ENCODE measurements at places on chromosomes 12 and 14. TPM values are rescaled to one million over a fixed set of nuclear protein-coding genes. Genes with fewer than 3 reads are reported as not detected.

- H3K4me3 ChIP-seq: no peak overlapping the region
- no peak overlapping the region for H3K27ac ChIP-seq
- H3K4me1 ChIP-seq: peaks cover 50% of the 10 kb centered on the region
- no peaks in the 10 kb centered on the region for H3K27me3 ChIP-seq
- DNase-seq: no peak
Measured at GRCh38 chr14:81521356-81521755, 12.3 kb downstream of the SEL1L start.

GRCh38 chr14:61455351-61455750, 134.0 kb downstream of the PRKCH start:
- H3K27me3 ChIP-seq: no peaks in the 10 kb centered on the region
- peaks cover 86% of the 10 kb centered on the region for H3K4me1 ChIP-seq
- no peak overlapping the region for H3K4me3 ChIP-seq
- peaks cover 76% of the 10 kb centered on the region for H3K36me3 ChIP-seq
- H3K27ac ChIP-seq: peak overlapping the region; percentile 76
- no peak for DNase-seq

DNA sequence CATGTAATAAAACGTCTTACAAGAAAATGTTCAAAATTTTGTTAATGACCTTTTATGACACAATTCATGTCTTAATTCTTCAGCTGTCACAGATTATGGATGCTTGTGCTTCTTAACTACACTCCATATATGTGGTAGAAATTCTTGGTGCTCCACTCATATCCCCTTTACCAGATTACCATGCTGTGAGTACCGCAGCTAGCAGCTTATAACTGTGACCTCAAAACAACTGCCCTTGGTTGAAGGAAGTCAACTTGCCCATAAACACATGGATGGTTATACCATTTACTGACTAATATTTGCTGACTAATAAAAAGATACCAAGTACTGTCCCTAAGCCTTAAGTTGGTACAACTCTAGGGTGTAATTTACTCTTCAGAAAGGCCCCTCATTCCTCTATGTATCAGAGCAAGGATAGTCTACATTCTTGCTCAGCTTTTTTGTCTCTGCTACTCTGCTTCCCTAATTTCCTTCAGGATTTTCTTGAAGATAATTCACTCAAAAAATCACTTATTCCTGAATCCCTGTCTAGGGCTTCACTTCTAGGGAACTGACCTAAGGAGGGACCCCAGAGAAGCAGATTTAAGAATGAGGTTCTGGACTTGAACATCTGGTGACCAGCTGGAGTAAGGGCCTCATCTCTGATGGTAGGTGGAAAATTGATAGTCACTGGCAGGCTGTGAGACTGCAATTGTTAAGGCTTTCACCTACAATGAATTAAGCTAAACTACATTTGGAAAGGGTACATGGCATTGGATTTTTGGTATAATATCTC, 152.3 kb downstream of the SLC6A15 start:
- H3K4me3 ChIP-seq: no peak overlapping the region
- no peak for DNase-seq
- H3K4me1 ChIP-seq: no peaks in the 10 kb centered on the region
- H3K27ac ChIP-seq: no peak overlapping the region
- no peaks in the 10 kb centered on the region for H3K27me3 ChIP-seq
- H3K36me3 ChIP-seq: no peaks in the 10 kb centered on the region

- no peak overlapping the region for H3K4me3 ChIP-seq
- H3K36me3 ChIP-seq: no peaks in the 10 kb centered on the region
Measured at GRCh38 chr14:86333493-86333892, 803.5 kb downstream of the FLRT2 start.

- H3K4me1 ChIP-seq: no peaks in the 10 kb centered on the region
- no peak for DNase-seq
- H3K27me3 ChIP-seq: peaks cover 5% of the 10 kb centered on the region
- no peak overlapping the region for H3K27ac ChIP-seq
Measured at GRCh38 chr12:125249932-125250331, 184.7 kb downstream of the AACS start.

DNA sequence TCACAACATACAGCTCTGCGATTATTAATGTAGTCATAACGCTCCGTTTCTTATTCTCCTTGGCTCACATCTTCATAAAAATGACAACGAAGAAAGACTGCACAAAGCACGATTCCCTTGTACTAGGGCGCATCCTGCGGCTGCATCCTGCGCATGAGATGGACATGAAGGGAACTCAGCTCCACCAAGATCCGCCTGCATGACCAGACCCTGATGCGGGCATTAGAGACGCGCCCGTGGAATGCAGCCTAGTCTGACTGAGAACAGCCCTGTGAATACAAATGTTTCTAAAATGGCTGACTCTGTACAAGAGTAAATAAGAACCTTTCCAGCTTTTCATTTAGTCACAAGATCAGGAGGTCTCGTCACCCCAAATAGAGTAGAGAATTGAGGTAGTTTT, 422.2 kb downstream of the NOVA1 start:
- no peak for DNase-seq
- H3K4me1 ChIP-seq: no peaks in the 10 kb centered on the region
- H3K4me3 ChIP-seq: no peak overlapping the region

DNA sequence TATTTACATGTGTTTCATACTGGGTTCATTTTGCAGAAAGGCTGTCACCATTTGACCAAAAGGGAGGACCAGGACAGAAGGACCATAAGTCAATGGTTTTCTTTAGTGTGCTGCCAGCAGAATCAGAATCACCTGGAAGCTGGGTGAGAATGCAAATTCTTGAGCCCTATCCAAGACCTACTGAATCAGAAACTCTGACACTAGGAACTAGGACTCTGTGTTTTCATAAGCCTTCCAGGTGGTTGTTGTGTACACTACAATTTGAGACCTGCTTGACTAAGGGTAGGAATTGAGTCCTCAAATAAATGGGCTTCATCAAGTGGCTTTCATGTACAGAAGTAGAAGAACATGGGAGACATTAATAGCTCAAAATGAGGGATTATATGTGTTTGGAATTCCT, 32.2 kb downstream of the PDE6H start:
- DNase-seq: no peak
- H3K27me3 ChIP-seq: peaks cover 15% of the 10 kb centered on the region
- H3K27ac ChIP-seq: no peak overlapping the region
- no peak overlapping the region for H3K4me3 ChIP-seq
- H3K36me3 ChIP-seq: no peaks in the 10 kb centered on the region
- no peaks in the 10 kb centered on the region for H3K4me1 ChIP-seq

DNA sequence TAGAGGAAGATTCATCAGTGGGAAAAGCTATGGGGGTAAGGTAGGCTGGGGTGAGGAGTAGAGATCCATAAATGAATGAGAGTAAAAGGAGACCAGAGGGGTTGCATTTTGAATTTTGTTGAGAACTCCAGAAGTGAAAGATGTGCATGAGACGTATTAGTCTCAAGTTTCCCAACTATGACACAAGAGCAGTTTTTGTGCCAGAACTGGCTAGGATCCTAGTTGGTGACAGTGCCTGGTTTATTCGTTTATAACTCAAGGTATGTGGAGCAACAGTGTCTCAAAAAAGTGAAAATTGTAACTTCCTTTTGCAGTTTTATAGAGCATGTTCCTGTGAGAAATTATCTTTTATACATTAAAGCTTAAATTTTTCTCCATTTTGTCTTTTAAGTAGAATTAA, 377.0 kb downstream of the NPAS3 start:
- H3K4me1 ChIP-seq: no peaks in the 10 kb centered on the region
- H3K27me3 ChIP-seq: no peaks in the 10 kb centered on the region
- H3K4me3 ChIP-seq: no peak overlapping the region
- DNase-seq: no peak

DNA sequence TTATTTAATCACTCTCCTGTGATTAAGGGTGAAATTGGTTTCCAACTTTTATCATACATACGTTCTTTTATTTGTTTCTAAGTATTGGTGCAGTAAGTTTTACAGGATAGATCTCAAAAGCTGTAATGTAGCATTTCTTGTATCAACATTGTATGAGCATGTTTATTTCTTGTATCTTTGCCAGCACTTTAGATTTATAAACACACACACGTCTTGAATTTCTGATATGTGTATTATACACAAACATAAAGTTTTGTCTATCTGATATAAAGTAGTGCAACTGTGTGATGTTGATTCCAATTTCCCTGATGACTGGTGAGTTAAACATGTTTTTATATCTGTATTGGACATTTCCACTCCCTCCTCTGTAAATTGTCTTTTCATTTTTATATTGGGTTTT, 134.7 kb downstream of the NOVA1 start:
- no peaks in the 10 kb centered on the region for H3K27me3 ChIP-seq
- H3K4me3 ChIP-seq: no peak overlapping the region
- H3K4me1 ChIP-seq: no peaks in the 10 kb centered on the region
- no peak for DNase-seq
- H3K36me3 ChIP-seq: no peaks in the 10 kb centered on the region
- no peak overlapping the region for H3K27ac ChIP-seq

DNA sequence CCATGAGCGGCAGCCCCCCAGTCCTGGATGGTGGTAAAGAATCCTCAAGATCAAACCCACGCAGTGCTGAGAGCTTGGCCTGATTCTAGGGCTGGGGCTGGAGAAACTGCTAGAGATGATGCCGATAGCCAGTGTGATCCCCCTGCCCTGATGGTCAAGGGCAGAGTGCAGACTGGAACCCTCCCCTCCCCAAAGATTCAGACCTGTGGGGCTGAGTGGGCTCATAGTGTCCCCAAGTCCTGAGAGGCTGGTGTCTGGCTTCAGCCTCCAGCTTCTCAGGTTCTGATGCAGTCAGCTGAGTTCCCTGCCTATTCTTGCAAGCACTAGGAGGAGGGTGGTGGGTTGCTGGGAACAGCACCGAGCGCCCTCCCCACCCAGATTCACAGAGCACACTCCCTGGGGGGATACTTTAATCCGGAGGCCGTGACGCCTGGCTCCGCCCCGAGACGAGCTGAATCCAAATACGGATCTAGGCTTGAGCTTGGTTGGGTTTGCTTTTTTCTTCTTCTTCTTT, 11.9 kb downstream of the RHOF start:
- H3K4me3 ChIP-seq: peak overlapping the region; percentile 68
- H3K36me3 ChIP-seq: peaks cover 45% of the 10 kb centered on the region
- peaks cover 69% of the 10 kb centered on the region for H3K4me1 ChIP-seq
- peak overlapping the region; percentile 96 for H3K27ac ChIP-seq
- no peaks in the 10 kb centered on the region for H3K27me3 ChIP-seq

The HOXC5 gene
- total RNA-seq: not detected

The YBX3 gene
- total RNA-seq: 175 TPM

The GALNT4 gene
- total RNA-seq: 3.0 TPM

The OSBPL8 gene
- 78.5 TPM for total RNA-seq

The CCDC88C gene
- 73.7 TPM for total RNA-seq

The ADAMTS20 gene
- total RNA-seq: not detected

The HVCN1 gene
- total RNA-seq: 4.4 TPM

The FIGNL2 gene
- 0.19 TPM for total RNA-seq

The KRT85 gene
- not detected for total RNA-seq

Measured in activated CD4-positive, alpha-beta T cell treated with anti-CD3 and anti-CD28 coated beads for 36 hours (primary cell).